ENCODE measurements at places on chromosomes 4 and X. TPM values are rescaled to one million over a fixed set of nuclear protein-coding genes. Genes with fewer than 3 reads are reported as not detected.

The CXCL8 gene
- 0.94 TPM for total RNA-seq

The ADAM29 gene
- total RNA-seq = not detected

The SPATA18 gene
- not detected for total RNA-seq

The NSUN7 gene
- 6.7 TPM for total RNA-seq

The CEP135 gene
- 23.1 TPM for total RNA-seq

The S100P gene
- total RNA-seq = 84.6 TPM

DNA sequence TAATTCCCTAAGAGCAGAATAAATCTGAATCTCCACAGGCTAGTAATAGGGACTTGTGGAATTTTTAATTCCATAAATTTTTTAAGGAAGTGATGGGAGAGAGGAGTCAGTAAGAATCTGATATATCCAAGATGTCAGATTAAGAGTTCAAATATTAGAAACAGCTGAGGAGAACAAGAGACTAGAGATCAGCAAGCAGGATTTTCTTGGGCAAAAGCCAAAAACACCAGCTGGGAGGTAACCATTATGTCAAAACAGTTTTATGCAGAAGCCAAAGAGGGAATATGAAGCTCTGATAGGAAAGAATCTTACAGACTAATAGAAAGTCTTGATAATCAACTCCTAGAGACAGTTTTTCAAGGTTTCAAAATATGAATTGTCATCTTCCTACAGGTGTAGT, 72.2 kb upstream of the RBPJ start:
- no peak for DNase-seq

- no peak for DNase-seq
These were observed 45.3 kb upstream of the PJA1 start for GRCh38 chrX:69210581-69210980.

DNA sequence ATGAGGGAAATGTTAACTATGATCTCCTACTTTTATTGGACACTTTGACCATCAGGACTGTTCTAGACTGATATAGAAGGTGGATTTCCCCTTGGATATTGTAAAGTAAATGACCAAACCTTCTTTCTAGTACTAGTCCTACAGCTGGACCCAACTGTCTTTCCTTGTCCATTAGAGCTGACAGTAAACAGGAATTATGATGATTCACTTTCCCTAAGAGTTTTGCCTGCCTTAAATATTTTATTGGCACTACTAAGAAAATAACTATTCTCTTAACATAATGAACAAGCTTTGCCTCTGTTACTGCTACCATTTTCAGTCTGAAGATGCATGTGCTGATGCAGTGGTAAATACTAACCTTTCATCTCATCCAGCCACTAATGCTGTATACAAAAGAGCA, 915.4 kb downstream of the CENPC start:
- no peak for DNase-seq

DNA sequence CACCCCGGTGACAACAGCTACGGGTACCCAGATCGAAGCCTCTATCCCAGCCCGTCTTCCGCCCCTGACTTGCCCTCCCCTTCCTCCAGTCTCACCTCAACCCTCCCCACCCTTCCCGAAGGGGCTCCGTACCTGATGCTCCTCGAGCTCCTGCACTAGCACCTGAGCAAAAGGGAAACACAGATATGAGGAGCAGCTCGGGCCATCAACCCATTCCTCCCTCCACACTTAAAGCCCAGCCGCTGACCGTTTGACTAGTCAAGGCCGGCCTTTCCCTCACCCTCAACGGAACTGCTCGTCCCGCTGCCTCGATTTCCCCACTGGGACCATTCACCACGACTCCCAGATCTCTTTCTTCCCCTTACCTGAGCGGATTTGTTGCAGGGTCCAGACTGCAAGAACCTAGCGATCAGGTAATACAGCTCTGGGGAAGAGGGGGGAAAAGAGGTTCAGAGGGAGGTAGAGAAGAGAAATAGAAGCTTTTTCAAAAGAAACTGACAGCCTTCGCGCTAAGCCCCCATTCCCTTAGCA, 731 bp downstream of the BRWD3 start:
- peak; percentile 23 for DNase-seq

DNA sequence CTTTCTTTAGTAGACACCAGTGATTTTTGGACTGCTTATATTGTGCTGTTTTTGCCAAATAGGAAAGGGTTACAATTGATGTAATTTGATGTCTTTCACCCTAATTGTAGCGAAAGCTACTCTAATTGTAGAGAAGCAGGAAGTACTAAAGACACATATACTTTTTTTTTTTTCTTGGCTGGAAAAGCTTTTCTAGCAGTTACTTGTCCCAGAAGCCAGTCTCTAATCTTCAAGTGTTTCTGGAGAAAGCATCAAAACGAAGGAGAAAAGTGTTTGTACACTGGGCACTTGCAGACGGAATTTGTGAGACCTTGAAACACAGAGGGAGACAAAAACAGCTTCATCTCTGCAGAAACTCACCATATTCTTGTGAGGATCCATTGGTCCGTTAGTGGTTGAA, 616.5 kb upstream of the LCORL start:
- no peak for DNase-seq

DNA sequence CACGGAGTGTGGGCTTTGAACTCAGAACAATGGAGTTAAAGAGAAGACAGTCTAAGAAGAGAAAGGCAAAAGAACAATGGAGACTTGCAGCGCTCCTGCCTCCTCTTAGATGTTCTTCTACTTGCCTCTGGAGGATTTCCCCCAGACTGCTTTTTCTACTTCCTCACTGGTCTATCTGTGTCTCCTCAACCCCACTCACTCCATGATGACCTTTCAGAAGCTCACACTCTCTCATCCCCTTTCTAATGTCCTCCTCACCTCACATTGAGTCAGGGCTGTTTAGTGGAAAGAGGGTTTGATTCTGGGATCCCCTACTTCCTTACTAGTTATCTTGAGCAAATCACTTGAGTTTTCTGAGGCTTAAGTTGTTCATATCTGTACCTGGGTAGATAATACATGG, 12.2 kb upstream of the HERC6 start:
- no peak for DNase-seq

DNA sequence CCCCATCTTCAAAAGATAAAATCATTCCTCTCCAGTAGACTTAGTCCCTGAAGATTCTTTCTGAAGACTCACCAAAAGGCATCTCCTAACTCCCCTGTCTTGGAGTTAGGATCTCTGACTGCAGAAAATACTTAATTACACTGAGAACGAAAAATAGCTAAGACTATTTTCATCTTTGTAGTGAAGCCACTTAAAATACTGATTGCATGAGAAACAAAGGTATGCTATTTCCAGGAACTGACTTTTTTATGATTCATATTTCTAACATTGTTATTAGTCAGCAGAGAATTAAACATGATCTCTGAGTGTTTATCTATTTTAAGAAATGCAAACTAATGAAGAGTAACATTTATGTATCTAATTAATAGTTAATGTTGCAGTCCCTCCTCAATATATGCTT, 71.8 kb upstream of the NR3C2 start:
- DNase-seq = no peak

- peak; percentile 45 for DNase-seq
These were observed 49.5 kb downstream of the PHEX start for GRCh38 chrX:22081475-22082092.

GRCh38 chr4:164138521-164138920, 615.4 kb upstream of the SMIM31 start:
- DNase-seq = no peak

GRCh38 chrX:18174209-18174608, 46.5 kb downstream of the BEND2 start:
- DNase-seq = no peak

- no peak for DNase-seq
These were observed 39.4 kb upstream of the DCK start for GRCh38 chr4:70954032-70954431.

- no peak for DNase-seq
These were observed 14.3 kb downstream of the SLC10A6 start for GRCh38 chr4:86834901-86835300.

DNA sequence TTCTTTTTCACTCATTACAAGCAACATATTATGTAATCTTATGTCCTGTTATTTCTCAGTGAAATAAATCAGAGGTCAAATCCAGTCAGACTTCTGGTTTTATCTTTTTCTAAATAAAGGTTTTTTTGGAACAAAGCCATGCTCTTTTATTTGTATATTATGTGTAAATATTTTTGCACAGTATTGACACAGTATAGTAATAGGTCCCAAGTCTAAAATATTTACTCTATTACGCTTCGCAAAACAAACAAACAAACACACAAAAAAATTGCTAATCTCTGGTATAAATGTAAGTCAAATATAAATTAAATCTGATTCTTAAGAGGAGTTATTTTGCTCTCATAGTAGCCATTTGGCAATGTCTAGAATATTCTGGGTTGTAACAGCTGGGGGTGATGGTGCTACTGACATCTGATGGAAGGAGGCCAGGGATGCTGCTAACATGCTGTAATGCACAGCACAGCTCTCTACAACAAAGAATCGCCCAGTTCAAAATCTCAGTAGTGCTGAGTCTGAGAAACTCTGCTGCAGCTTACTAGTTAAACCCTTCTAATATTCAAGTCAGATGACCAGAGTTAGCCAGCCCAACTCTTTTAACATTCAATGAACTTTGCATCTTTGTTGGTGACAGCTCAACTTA, 602.1 kb downstream of the RAB28 start:
- DNase-seq = no peak

DNA sequence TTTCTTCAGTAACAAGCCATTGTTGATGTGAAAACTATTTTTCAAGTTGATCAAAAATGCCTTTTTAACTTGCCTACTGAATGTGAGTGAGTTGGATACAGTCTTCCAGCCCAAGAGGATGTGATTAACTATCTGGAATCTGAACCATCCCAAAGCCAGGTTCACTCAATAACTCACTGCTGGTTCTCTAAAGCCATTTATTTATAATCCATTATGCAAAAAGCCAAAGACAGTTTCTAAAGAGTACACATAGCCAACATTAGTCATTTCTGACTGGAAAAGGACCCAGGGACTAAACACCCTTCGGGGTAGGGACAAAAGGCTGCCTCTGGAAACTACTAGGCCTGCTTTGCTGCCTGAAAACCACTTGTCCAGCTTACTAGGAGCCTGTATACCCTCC, 109.6 kb downstream of the SHROOM4 start:
- no peak for DNase-seq

GRCh38 chr4:174358829-174359228, 75.1 kb downstream of the CEP44 start:
- DNase-seq = peak; percentile 22

DNA sequence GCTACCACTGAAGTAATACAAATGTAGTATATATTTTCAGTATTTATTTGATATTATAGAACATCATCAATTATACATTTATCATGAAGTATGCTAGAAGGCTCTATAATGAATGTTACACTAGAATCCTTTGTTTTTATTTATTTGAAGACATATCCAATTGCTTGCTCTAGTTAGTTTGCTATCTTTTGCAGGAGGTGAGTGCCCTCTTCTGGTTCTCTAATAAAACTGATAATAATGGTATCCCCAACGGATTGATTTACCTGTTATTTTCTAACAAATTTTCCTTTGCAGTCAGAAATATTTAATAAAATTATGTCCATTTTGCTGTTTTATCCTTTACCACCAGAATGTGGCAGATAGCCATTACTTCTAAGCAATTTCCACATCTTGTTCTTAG, 274.3 kb upstream of the TACR3 start:
- no peak for DNase-seq

DNA sequence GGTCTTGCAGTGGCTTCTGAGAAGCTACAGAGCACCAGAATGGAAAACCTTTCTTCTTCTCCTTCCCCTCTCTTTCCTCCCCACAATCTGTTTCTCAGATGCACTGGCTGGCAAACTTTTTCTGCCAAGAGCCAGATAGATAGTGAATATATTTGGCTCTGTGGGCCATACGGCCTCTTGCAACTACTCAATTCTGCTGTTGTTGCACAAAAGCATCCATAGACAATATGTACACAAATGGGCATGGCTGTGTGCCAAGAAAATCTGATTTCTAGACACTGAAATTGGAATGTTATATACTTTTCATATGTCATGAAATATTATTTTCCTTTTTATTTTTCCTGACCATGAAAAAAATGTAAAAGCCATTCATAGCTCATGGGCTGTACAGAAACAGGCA, 3.1 kb downstream of the PHEX start:
- no peak for DNase-seq

- DNase-seq = no peak
These were observed 408.2 kb downstream of the BCOR start for GRCh38 chrX:39689376-39690104.

DNA sequence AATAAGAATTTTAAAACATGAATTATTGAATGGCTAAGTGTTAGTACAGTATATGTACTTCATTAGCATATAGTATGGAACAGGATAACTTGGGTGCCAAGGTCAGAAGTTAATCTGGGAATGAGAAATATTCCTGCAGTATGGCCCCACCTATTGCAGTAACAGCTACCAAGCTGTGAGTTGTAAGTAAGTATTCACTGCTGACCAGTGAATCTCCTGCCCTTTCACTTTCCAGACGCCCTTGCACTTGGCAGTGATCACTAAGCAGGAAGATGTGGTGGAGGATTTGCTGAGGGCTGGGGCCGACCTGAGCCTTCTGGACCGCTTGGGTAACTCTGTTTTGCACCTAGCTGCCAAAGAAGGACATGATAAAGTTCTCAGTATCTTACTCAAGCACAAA, 105.1 kb downstream of the NFKB1 start:
- DNase-seq = no peak

GRCh38 chr4:54728368-54728767, 70.6 kb downstream of the KIT start:
- DNase-seq = no peak

DNA sequence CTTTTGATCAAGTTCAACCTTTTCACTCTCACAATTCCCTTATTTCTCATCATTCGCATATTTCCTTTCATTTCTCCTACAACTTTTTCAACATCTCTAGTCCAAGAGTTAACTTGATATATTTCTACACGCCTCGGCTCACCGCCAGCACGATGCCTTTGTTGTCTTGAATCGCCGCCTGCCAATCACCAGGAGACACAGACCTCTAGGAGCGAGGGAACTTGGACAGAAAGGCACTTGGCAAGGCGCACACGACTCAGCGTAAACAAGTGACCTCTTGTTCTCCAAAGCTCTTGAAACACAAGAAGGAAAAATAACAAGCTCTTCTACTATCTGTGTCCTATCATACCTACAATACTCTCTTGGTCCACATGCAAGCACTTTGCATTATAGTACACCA, 27.1 kb upstream of the RBMX start:
- no peak for DNase-seq

Measured in activated T-cell treated with anti-CD3 and anti-CD28 coated beads, Interleukin-2, amount 50 U/mL, for 72 hours (primary cell).